Fibroblast of villous mesenchyme (primary cell): ENCODE measurements at places on chromosomes 7 and 10. TPM values are rescaled to one million over a fixed set of nuclear protein-coding genes. Genes with fewer than 3 reads are reported as not detected.

The IDI2 gene
- not detected in 2 replicates for total RNA-seq

DNA sequence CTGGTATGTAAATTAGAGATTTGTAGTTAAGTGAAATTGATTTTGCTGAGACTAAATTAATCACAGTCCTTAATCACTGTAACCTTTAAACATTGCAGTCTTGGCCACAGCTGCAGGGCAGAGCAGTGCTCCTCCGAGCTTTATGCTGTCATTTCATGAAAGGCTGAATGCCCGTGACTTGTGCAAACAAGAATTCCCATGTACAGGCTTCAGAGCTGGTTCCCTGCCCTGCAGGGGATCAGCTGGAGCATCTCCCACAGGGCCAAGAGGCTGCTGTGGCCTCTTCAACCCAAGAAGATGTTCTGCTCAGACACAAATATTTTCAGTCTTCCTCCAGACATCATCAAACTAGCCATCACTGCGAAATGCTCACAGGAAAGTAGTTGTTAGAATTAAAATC lies 419.1 kb downstream of the AUTS2 start:
- DNase-seq: no peak

GRCh38 chr10:23367896-23368595 lies 23.4 kb upstream of the C10orf67 start:
- DNase-seq: no peak

DNA sequence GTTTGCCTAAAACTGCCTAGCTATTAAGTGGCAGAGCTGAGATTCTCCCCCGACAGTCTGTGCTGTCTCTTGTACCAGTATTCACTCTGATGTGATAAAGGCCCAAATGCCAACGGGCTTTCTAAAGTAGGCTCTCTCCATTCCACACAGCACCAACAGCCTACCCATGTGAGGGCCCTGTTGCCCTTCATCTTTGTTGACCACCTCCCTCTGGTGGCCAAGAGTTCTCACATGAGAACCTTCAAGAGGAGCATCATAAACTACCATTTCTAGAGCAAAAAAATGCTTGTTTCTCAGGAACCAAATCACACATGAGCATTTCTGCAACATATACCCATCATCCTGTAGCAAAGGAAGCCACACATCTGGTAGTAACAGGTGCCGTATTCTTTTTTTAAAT lies 185.8 kb downstream of the GRM8 start:
- DNase-seq: no peak

The LOXL4 gene
- total RNA-seq: 67.8 and 68.3 TPM in 2 replicates

DNA sequence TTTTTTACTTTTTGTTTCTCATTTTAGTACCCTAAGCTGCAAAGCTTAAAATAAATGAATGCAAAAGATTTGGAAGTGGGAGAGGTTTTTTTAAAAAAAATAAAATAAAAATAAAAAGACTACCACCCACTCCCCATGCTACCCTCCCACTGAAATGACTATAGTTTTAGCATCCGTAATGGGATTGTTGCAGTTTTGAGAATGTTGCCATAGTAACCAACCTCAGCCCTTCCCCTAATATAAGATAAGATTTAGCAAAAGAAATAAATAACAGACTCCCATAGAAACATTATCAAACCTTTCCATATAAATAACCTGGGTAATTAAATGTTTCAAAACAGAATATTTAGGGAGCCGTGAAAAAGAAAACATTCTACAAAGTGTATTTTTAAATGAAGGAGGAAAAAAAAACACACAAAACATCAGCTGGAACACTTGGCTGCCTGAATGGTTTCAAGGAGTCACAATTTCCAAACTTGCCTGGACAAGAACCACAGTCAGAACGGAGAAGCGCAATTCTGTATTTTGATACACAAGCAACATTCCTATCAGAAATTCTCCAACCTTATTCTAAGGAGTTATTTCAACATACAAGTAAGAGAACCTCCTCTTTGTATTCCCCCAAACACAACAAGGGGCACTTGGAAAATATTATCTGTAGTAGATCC lies 57.4 kb downstream of the DGKI start:
- peak; percentile 7 for DNase-seq

The SP4 gene
- total RNA-seq: 2.6 and 3.9 TPM in 2 replicates

DNA sequence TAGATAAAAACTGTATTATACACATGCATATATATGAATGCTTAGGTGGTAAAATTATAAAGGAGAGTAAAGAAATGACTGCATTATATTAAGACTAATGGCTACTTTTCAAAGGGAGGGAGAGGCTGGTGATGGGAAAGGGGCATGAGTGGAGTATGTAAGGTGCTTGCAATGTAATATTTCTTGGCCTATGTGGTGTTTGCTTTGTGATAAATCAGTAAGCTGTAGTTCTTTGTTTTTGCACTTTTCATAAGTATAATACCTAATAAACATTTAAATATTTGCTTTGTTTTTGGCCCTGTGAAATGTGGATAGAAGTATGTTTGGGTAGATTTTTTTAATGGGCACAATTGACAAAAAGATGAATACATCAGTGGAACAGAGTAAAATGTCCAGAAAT lies 25.9 kb downstream of the AGBL3 start:
- DNase-seq: no peak

The SORBS1 gene
- total RNA-seq: 8.2 and 13.2 TPM in 2 replicates

- DNase-seq: no peak
Measured at GRCh38 chr10:3229815-3230214, 57.2 kb upstream of the PITRM1 start.

GRCh38 chr10:86139066-86139657 lies 227.4 kb downstream of the GRID1 start:
- no peak for DNase-seq

- peak; percentile 13 for DNase-seq
Measured at GRCh38 chr7:74505471-74506324, 52.0 kb downstream of the GTF2IRD1 start.

GRCh38 chr7:110209884-110210283 lies 881.0 kb upstream of the LRRN3 start:
- DNase-seq: no peak

DNA sequence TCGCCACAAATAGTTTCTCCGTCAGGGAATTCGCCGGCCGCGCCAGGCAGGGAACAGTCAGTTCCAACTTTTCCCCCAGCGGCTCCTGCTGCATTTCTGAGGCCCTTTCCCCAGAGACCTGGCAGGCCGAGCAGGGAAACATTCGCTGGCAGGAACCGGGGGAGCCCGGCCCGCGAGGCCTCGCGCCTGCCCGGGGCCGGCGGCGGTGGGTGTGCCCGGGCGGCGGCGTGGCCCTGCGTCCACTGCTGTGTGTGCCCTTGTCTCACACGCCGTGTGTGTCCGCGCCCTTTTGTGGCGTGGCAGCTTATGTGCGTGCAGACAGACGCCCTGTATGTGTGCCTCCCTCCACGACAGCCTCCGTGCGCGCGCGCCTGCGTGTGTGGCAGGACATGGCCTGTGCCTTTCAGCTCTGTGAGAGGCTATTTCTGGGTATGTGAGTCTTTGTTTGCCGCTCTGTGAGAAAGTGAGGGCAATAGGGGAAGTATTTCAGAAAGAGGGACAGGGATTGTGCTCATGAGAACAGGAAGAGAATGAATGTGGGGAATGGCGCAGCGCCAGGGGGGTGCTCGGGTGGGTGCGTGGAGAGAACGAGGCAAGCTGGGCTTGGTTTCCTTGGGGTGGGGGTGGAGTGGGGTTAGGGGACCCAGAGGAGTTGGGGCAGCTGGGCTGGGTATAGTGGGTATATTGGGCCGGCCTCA lies 689 bp upstream of the SMARCD3 start:
- DNase-seq: peak; percentile 62

DNA sequence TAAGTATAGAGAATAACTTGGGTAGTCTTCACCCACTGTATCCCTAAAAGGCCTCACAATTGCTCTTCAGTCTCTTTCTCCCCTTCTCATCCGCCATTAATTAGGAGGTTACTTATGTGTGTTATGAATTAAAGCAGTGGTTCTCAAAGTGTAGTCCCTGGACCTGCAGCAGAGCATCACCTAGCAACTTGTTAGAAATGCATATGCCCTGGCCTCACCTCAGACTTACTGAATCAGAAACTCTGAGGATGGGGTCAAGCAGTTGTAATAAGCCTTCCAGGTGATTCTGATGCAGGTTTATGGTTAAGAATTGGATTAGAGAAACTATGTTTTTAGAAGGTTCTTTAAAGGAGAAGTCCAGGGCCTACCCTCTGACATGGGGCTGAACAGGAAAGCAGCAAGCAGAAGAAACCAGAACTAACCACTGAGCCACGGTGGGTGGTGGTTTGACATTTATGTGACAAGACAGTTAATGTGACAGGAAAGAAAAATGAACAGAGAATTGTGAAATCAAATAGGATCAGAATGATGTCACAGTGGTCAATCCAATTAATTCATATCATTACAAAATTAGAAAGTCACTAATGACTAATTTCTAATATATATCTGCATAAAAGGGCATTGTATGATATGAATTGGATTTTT lies 37.6 kb downstream of the ENTPD1 start:
- no peak for DNase-seq

GRCh38 chr7:115146148-115146547 lies 224.3 kb downstream of the MDFIC start:
- DNase-seq: no peak

- peak; percentile 23 for DNase-seq
Measured at GRCh38 chr7:38232502-38233366, 40.7 kb downstream of the TARP start.

DNA sequence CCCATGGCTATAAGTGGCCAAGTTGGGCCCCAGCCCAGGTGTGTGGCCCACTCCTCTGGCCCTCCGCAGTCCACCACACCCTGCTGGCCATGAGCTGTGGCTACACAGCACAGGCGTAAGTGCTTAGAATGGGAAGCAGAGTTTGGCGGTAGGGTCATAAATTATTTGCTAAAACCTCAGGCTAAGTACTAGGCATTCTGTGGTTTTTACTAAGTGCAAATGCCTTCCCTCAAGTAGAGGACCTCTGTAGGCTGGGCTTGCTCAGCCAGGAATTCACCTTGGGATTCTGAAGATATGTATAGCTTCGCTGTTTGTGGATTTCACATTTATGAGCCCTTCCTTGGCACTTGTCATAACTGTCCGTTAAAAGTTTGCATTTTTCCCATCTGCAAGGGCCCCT lies 44.8 kb upstream of the LOXL4 start:
- no peak for DNase-seq

DNA sequence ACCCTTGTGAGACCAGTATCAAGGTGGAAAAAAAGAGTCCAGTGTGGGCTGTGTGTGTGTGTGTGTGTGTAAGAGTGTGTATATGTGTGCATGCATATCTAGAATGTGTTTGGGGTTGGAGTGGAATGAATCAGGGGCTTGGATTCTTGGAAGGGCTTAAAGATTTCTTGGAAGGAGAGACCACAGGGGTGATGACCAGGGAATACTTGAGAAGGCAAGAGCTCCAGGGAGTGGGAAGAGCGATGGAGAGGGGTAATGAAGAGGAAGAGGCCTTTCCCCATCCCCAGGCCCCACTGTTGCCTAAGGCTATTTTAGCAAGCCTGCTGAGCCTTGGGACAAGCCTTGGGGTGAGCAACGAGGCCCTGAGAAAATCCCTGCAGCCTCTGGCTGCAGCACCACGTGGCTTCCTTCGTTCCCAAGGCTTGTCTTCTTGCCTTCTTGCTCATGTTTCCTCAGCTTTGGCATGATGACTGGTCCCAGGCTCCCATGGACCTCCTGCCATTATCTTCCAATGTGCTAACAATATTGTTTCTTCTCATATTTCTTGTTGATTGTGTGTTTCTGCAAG lies 663.4 kb downstream of the INHBA start:
- DNase-seq: no peak

GRCh38 chr7:39321909-39322498 lies 244.2 kb upstream of the YAE1 start:
- DNase-seq: no peak

DNA sequence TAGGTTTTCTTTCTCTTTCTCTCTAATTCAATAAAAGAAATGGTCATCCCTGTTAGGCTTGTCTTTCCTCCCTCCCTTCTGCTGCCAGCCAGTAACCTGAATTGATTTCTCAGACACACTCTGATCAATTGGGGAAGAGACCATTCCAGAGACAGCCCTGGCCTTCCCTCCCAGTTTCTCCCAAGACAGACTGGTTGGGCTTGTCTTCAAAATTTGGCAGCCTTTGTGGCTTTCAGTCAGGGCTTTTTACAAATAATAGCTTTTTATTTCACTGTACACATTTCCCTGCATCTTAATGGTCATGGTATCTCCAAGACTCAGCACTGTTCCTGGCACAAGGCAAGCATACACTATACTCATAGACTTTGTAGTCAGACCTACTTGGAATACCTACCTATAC lies 33.9 kb downstream of the BCAP29 start:
- no peak for DNase-seq

- DNase-seq: no peak
Measured at GRCh38 chr7:40623863-40624262, 489.1 kb downstream of the SUGCT start.

The PAX4 gene
- not detected in 2 replicates for total RNA-seq
